Choroid plexus epithelial cell (primary cell): ENCODE measurements at places on chromosomes 12 and 14.

DNA sequence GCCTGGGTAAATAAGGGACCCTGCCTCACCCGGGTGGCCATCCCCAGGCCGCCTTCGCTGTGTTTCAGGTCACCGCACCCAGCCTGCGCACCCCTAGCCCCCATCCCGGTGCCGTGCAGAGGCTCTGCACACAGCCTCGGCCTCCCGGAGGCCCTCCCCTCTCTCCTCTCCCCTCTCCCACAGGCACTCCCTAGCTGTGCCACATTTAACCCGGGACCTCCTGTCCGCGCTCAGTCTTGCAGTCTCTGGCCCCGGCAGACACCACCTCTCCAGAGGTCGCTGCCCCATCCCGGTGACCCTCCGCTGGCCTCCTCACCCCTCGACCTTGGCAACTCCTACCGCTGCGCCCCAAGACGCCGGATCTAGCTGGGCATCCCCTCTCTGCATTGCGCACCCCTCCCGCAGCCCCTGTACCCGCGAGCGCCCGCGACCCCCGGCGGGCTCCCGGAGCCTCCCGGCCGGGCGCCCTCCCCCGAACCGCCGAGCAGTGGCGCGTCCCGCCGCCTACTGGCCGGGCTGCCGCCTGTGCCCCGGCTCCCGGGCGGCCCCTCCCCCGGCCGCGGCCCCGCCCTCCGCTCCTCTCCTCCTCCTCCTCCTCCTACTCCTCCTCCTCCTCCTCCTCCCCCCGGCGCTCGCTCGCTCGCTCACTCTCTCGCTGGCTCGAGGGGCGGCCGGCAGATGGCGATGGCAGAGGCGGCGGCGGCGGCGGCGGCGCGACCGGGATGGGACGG lies 120.7 kb downstream of the AACS start:
- peak; percentile 56 for DNase-seq

DNA sequence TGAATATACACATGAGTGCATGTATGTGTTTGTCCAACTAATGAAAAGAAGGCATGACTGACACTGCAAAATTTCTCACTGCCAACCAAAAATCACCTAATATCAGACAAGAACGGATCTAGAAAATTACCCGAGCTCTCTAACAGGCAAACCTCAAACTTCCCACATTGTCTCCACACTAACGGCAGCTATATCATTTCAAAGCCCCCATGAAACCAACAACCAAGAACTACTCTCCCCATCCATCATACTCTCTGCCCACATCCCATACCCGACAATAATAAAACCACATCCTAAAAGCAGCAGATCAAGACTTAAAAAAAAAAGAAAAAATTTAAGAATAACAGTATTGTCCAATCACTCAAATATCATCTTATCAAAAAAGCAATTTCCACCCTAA lies 227.1 kb downstream of the CEP128 start:
- no peak for DNase-seq

DNA sequence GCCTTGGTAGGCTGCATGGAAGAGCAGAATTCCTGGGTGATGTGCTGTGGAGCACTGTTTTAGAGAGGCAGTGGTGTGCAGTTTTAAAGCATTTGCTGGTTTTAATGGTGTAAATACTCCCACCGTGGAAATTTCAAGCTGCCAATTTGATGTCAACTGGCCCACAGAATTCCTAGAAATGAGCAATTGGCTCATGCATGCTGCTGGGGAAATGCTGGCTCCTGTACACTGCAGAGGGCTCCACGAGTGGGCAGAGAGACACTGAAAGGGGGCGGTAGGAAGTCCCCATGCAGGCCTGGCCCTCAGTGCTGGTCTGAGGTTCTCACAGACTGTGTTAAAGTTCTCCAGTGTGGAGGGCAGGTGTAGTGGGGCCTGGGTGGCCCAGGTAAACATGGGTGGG lies 99.4 kb upstream of the NTF3 start:
- DNase-seq: no peak

DNA sequence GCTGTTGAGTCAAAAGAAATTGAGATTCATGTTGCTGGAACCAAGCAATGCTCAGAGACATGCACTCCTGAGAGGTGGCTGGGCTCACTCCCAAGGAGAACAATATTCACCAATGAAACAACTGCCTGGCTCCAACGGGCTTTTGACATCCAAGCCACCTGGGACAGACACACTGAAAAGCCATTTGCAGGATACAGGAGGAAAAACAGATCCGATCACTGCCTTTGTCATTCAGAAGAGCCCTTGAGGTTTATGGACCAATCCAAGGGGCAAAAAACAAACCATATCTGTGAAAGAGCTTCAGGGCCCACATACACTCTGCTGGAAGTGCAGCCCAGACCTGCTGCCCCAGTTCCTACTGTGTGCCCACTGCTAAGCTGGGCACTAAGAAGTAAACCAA lies 277.5 kb downstream of the NUAK1 start:
- DNase-seq: no peak

- DNase-seq: no peak
Observed at GRCh38 chr14:87852107-87852506, 140.9 kb downstream of the GALC start.

DNA sequence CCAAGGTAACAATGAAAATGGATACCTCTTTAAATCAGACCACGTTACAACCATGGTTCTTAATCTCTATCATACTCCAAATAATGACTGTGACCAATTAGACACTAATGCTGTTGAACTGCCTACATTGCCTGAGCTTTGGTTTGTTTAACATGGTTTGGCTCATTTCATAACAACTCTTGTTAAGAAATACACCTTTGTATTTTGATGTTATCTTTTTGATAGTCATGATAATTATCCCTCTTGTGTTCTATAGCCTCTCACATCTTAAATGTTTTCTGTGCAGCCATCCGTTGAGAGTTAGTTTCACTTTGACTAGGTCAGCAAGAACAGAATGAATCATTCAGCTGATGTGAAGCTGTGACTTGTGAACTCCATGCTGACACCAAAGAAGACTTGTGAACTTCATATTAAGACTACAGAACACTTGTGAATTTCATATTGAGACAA lies 75.5 kb upstream of the RERGL start:
- peak; percentile 81 for DNase-seq

- no peak for DNase-seq
Observed at GRCh38 chr12:64352181-64352580, 38.4 kb downstream of the C12orf56 start.

DNA sequence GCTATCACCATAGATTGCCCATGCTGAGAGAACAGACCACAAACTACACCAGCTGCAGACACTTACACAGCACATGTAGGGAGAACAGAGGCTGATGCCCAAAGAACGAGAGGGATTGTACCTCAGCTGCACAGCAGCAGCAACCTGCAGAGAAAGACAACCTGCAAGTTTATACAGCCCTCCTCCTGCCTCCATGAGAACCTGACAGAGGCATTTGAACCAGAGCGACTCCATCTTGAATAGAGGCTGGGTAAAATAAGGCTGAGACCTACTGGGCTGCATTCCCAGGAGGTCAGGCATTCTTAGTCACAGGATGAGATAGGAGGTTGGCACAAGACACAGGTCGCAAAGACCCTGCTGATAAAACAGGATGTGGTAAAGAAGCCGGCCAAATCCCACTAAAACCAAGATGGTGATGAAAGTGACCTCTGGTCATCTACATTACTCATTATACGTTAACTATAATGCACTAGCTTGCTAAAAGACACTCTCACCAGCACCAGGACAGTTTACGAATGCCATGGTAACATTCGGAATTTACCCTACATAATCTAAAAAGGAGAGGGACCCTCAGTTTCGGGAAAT lies 262.4 kb upstream of the HMGA2 start:
- peak; percentile 68 for DNase-seq
